ENCODE measurements at places on chromosomes 7 and 10.

- DNase-seq: no peak
Measured at GRCh38 chr10:47133871-47134570, 166.0 kb upstream of the GDF10 start.

- no peak for DNase-seq
Measured at GRCh38 chr7:44288811-44289340, 36.5 kb downstream of the CAMK2B start.

DNA sequence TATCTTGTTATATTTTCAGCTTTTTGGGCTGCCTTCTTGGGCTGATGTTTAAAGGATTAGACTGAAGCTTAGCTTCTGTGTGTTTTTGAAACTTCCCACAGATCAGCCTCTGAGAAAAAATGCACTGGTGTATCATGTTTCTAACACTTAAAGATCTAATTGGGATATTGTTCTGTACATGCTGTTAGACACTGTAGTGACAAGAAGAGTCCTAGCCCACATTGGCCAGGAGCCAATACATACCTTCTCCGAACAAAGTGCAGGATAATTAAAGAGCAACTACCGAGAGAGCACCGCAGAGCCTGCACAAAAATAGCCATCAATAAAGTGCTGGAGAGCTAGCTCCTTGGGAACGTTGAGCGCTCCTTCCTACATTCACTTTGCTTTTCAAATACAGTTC, 289.4 kb upstream of the SP8 start:
- no peak for DNase-seq

- no peak for DNase-seq
Measured at GRCh38 chr10:16945593-16945992, 128.4 kb upstream of the RSU1 start.

GRCh38 chr10:116771101-116771958, 29.0 kb upstream of the HSPA12A start:
- DNase-seq: peak; percentile 97

DNA sequence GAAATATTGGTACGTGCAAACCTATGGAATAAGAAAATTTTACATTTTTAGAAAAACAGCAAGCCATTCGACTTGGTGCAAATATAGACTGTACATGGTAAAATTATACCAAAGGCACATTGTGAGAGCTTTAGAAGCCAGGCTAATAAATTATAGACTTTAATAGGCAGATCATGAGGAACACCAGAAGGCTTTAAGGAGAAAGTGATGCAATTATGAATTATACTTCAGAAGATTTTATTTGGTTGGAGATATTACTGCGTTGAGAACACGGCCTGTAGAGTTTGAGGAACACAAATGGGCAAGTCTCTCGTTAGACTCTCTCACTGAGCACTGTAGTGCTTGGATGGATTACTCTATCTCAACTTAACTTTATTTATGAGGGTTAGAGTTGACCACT, 141.7 kb downstream of the MACC1 start:
- DNase-seq: no peak

GRCh38 chr7:138726288-138726687, 25.1 kb upstream of the SVOPL start:
- no peak for DNase-seq

- DNase-seq: no peak
Measured at GRCh38 chr7:113131367-113131766, 13.0 kb upstream of the SMIM30 start.

DNA sequence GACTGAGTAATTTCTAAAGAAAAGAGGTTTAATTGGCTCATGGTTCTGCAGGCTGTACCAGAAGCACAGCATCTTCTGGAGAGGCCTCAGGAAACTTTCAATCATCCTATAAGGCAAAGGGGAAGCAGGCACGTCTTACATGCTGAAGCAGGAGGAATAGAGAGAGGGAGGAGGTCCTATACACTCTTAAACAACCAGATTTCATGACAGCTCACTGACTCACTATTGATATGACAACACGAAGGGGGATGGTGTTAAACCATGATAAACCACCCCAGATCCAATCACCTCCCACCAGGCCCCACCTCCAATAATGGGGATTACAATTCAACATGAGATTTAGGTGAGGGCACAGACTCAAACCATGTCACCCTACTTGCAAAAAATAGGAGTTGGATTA, 201.5 kb downstream of the CDK14 start:
- no peak for DNase-seq

GRCh38 chr10:66365686-66366085, 560.1 kb upstream of the LRRTM3 start:
- no peak for DNase-seq

- DNase-seq: no peak
Measured at GRCh38 chr10:43294241-43294658, 27.4 kb upstream of the RASGEF1A start.

GRCh38 chr10:103951183-103951582, 15.8 kb upstream of the SLK start:
- no peak for DNase-seq

GRCh38 chr7:27108390-27109127, 6.1 kb upstream of the HOXA2 start:
- DNase-seq: peak; percentile 56

DNA sequence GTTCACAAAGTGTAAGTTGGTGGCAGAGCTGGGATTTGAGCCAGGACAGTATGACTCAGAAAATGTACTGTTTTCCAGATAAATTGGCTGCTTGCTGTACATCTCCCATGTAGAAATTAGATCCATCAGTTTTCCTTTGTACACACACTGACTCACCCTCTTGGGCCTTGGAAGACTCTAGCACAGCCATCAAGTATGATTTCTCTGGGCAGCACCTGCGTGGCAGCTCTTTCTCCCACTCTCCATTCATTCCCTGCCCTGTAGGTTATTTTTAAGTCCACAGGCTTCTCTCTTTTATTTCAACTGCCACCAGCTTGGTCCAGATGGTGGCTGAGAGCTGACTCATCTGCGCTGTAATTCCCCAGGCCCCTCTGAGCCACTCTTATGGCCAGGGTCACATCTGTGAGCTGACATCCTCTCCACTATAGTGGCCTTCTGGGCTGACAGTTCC, 28.3 kb upstream of the SDK1 start:
- peak; percentile 79 for DNase-seq

- no peak for DNase-seq
Measured at GRCh38 chr7:80403686-80404241, 108.1 kb downstream of the GNAT3 start.

All from mesenchymal stem cell (in vitro differentiated cells and primary cell).